ENCODE measurements at places on chromosomes 5 and 9.

GRCh38 chr5:97102010-97102470 is 40.4 kb downstream of the LIX1 start:
- no peak for DNase-seq

GRCh38 chr5:64632251-64632650 is 58.1 kb upstream of the SHISAL2B start:
- DNase-seq: no peak

DNA sequence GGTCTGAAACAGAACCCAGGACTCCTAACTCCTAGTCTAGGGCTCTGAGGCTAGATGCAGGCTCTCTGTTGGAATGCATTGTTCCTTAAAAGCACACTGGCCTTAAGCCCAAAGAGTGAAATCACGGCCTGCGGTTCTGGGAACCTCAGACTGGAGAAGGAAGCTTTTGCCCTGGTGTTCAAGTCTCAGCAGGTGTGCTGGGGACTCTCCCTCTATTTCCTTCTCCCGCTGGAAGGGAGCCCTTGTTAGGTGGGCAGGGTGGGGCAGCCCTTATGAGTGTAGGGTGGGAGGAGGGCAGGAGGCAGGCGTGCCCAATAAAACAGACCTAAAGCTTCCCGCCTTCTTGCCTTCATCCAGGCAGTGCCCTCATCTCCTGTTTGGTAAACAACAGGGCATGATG is 1.8 kb upstream of the PPARGC1B start:
- DNase-seq: no peak

GRCh38 chr5:166961028-166961427 is 1330.4 kb upstream of the WWC1 start:
- no peak for DNase-seq

GRCh38 chr9:7318920-7319319 is 480.7 kb downstream of the DMAC1 start:
- no peak for DNase-seq

- no peak for DNase-seq
Measured at GRCh38 chr5:107607196-107607595, 63.5 kb downstream of the EFNA5 start.

DNA sequence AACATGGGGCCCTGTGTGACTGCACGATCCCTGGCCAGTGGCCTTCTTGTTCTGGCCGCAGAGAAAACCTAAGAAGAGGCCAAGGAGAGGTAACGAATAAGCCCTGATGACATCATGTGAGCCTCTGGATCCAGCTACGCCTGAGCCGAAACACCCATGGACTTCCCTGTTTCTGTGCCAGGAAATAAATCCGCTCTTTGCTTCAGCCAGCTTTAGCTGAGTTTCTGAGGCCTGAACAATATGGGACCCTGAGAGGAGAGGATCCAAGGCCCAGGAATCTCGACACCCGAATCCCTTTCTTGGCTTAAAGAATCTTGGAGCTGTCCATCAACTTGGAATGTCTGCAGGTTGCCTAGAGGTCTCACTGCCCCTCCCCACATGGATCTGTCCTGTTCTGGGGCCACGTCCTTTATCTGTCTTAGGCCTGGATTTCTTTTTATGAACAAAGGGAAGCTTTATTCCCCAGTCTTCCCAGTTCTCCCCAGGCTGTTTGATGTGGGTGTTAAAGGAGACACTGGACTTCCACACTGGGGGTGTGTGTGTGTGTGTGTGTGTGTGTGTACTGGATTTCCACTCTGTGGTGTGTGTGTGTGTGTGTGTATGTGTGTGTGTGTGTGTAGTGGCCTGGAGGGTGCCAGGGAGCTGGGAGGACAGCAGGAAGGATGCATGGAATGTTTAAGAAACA is 13.7 kb downstream of the IER5L start:
- DNase-seq: no peak

DNA sequence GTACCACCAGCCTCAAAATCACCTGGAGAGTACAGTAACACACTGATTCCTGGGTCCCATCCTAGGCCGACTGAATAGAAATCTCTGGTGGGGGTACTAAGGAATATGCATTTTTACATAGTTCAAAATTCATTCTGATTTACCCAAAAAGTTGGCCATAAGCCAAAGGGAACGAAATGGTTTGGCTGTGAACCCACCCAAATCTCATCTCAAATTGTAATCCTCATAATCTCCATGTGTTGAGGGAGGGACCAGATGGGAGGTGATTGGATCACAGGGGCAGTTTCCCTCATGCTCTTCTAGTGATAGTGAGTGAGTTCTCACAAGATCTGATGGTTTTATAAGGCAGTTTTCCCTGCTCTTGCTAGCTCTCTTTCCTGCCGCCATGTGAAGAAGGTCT is 31.1 kb downstream of the MEGF9 start:
- no peak for DNase-seq

GRCh38 chr5:133698646-133699526 is 86.5 kb upstream of the FSTL4 start:
- DNase-seq: no peak

GRCh38 chr5:11928909-11929308 is 24.7 kb upstream of the CTNND2 start:
- no peak for DNase-seq

- DNase-seq: no peak
Measured at GRCh38 chr9:134061019-134061687, 6.7 kb downstream of the BRD3 start.

DNA sequence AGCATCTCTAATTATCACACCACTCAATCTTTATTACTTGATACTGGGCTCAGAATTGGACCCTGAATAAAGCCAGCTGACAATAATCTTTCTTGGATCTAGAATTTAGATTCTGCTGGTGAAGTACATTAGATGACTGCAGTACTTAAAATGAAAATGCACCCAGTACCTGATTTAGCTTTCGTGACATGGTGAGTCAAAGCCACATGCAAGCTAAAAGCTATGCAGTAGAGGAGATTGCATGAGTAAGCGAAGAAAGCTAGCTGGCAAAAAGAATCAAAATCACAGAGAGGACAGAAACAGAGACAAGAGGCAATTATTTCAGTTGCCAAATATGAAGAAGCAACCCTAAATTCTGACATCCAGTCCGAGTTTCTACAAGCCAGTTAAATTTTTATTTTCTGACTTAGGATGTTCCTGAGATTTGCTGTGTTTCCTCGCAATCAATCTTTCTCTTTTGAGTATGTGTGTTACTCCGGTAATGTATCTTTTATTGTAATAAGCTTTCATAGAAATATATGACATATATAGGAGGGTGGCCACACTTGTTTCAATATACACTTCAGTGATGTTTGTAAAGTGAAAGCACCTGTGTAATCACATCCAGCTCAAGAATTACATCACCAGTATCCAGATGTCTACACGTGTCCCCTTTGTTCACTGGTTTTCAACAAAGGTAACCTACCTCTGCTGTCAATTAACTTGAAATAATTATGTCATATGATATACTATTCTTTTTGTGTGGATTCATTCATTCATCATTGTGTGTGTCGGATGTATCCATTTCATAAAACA is 101.7 kb downstream of the CDH18 start:
- DNase-seq: no peak

- DNase-seq: no peak
Measured at GRCh38 chr5:86760661-86761060, 142.9 kb downstream of the COX7C start.

DNA sequence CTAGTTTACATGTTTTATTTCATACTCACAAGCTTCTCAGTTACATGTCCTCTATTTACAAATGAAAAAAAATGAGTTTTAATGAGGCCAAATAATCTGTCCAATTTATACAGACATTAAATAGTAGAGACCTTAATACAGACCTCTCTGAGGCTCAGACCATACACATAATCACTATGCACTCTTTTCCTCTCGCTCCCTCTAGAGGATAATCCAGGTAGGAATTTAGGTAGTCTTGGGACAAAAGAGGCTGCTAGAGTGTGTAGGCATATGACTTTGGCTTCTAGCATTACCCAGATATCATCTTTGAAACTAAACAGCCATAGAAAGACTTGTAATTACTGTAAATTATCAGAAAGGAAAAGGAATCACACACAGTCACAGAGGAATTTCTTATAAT is 444.7 kb downstream of the HINT1 start:
- DNase-seq: no peak

DNA sequence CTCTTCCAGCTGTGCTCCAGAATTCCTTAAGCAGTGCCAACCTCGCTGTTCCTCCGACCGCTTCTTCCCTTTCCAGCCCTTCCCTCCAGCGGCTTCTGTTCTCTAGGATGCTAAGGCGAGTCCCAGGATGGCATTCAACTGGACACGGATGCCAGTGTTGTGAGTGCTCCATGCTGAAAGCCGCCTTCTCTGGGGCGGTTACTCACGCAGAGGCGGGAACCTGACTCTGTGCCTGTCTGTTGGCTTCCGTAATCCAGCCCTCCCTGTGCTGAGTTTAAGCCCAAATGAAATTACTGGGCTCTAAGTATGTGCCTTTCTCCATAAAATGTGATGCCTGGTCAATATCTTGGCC is 20.2 kb downstream of the COL5A1 start:
- DNase-seq: no peak
